ENCODE measurements at places on chromosomes 2 and 18. TPM values are rescaled to one million over a fixed set of nuclear protein-coding genes. Genes with fewer than 3 reads are reported as not detected.

Gene SCG2
- total RNA-seq: 4.4 TPM

Gene PLCL1
- total RNA-seq: not detected

Gene EHD3
- 8.3 TPM for total RNA-seq

Gene MOGAT1
- total RNA-seq: not detected

Gene PCARE
- total RNA-seq: not detected

Gene TFCP2L1
- 1.9 TPM for total RNA-seq

Gene RUFY4
- 0.44 TPM for total RNA-seq

Gene CNOT9
- total RNA-seq: 91.2 TPM

Gene APLF
- 3.7 TPM for total RNA-seq

Gene HRH4
- total RNA-seq: not detected

Gene POTEI
- 1.2 TPM for total RNA-seq

Gene PPIG
- 66.2 TPM for total RNA-seq

Gene IL1A
- 0.35 TPM for total RNA-seq

Gene CD8B2
- total RNA-seq: not detected

GRCh38 chr18:63505566-63506335 is 29.0 kb downstream of the SERPINB5 start:
- no peaks in the 10 kb centered on the region for H3K36me3 ChIP-seq
- no peaks in the 10 kb centered on the region for H3K27me3 ChIP-seq
- DNase-seq: peak; percentile 42
- no peak overlapping the region for H3K4me3 ChIP-seq
- peaks cover 2% of the 10 kb centered on the region for H3K4me1 ChIP-seq
- H3K27ac ChIP-seq: no peak overlapping the region

DNA sequence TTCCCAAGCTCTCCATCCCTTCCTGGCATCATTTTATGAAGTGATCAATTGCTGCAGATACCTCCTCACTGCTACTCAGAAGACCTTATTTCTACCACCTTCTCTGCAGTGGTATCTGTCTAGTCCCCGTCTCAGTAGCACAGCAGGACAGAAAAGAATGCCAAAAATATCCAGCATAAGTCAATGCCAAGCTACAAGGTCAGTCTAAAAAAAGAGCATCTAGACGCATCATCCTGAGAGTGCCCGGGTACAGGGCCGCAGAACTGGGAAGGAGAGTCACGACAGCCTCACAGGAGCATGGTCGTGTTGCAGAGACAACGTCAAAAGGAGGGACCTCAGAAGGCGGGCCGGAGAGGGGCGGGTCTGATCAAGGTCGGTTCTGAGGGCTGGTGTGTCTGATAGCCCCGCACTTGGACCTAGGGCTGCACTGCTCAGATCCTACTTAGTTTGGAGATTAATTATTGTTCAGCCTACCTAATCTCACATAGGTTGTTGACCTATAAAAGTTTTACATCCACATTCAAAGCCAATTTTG is 24.3 kb upstream of the SNTG2 start:
- no peak overlapping the region for H3K27ac ChIP-seq
- H3K36me3 ChIP-seq: no peaks in the 10 kb centered on the region
- H3K4me1 ChIP-seq: peaks cover 13% of the 10 kb centered on the region
- no peaks in the 10 kb centered on the region for H3K27me3 ChIP-seq

DNA sequence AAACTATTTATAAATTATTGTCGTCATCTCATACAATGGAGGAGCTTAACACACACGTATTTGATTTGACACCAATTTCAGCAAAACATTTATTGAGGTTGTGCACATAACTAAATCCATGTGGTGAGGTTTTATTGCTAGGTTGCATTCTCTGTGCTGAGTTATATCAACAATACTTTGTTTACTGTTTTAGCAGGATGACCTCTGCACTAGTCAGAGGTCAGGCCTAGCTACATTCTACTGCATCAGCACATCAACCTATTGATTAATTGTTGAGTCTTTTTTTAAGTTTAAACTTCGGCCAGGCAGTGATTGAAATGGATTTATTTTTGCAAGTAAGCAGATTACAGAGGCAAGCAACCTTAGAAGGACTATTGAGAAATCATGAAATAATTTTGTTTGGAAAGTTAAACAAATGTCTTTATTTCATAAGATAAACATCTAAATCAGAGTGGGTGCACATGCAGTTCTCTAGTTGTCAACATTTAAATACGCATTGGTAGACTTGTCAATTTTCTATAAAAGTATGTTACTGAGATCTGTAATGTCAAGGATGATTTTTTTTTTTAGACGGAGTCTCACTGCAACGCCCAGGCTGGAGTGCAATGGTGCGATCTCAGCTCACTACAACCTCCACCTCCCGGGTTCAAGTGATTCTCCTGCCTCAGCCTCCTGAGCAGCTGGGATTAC is 75.2 kb upstream of the CD28 start:
- DNase-seq: no peak
- H3K36me3 ChIP-seq: no peaks in the 10 kb centered on the region
- H3K4me1 ChIP-seq: no peaks in the 10 kb centered on the region
- H3K4me3 ChIP-seq: no peak overlapping the region

DNA sequence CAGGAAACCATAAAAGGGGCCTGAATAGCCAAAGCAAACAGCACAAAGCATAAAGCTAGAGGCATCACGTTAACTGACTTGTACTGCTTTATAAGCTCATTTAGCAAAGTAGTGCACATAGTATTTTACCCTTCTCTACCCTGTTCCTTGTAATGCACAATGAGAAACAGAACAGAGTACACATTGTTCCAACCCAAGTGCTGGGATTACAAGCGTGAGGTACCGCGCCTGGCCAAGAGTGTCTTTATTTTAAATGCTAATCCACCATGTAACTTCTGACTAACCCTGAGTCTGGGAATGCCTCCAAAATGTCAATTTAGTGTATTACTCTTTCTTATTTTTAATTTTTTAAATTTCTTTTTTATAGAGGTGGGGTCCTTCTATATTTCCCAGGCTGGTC is 46.4 kb upstream of the STON1 start:
- peaks cover 21% of the 10 kb centered on the region for H3K36me3 ChIP-seq
- H3K4me3 ChIP-seq: no peak overlapping the region
- H3K4me1 ChIP-seq: no peaks in the 10 kb centered on the region
- no peaks in the 10 kb centered on the region for H3K27me3 ChIP-seq
- DNase-seq: no peak

DNA sequence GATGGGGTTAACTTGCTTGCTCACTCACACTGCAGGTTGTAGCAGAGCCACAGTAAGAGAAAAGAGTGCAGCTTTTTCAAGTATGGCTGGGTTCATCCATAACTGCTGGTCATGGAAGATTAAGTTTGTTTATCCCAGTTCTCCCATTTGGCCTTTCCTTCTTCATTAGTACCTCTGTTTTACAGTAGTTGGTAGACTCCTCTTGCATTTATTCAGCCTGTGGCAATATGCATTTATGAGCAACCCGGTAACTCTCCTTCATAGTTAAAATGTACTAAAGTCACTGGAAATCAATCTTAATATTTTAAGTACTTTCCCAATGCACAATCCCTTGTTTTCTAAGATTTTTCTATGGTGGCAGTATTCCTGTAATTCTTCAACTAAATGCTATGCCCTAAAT is 14.0 kb downstream of the FTCDNL1 start:
- H3K27ac ChIP-seq: no peak overlapping the region
- H3K27me3 ChIP-seq: no peaks in the 10 kb centered on the region
- H3K4me1 ChIP-seq: no peaks in the 10 kb centered on the region
- no peak overlapping the region for H3K4me3 ChIP-seq

GRCh38 chr2:216596980-216597509 is 36.2 kb upstream of the IGFBP2 start:
- H3K27me3 ChIP-seq: no peaks in the 10 kb centered on the region
- no peak overlapping the region for H3K4me3 ChIP-seq
- no peak overlapping the region for H3K27ac ChIP-seq
- no peaks in the 10 kb centered on the region for H3K36me3 ChIP-seq

- no peak overlapping the region for H3K4me3 ChIP-seq
- H3K4me1 ChIP-seq: no peaks in the 10 kb centered on the region
- H3K27me3 ChIP-seq: no peaks in the 10 kb centered on the region
- no peak overlapping the region for H3K27ac ChIP-seq
- DNase-seq: no peak
- H3K36me3 ChIP-seq: no peaks in the 10 kb centered on the region
Measured at GRCh38 chr2:152114366-152114765, 15.5 kb upstream of the CACNB4 start.

DNA sequence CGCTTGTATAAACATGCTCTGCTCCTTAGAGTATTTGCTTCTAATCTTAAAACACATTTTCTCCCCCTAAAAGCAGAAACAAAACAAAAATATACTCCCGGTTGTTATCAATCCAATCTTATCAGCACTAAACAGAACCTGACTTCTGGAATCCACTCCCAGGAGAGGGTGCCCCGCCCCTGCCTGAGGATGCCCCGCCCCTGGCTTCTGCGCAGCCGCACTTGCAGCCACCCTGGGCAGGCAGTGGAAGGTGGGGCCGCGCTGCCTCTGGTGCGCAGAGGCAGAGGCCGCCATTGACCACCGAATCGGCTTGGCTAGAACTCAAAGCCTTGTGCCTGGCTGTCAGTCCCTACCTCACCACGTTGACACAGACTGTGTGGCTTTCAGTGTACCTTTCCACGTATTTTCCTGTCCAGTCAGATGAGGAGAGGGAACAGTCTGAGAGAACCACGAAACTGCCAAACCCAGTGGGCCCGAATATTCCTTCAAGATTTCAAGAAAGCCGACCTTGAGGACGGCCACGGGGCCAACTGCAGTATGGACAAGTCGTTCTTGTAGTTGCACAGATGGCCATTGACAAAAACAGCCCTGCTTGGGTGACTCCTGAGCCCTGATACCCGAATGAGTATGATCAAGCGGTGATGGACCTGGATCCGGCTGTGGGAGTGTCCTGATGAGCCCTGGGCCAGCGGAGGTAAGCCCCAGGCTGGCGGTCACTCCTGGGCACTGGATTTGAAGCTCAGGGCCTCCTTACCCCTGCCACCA is 46.2 kb upstream of the ARHGAP28 start:
- H3K4me1 ChIP-seq: peaks cover 2% of the 10 kb centered on the region
- H3K36me3 ChIP-seq: no peaks in the 10 kb centered on the region
- no peak overlapping the region for H3K27ac ChIP-seq
- peak; percentile 77 for DNase-seq
- no peak overlapping the region for H3K4me3 ChIP-seq

- H3K36me3 ChIP-seq: no peaks in the 10 kb centered on the region
- H3K27ac ChIP-seq: no peak overlapping the region
- H3K4me3 ChIP-seq: no peak overlapping the region
- H3K27me3 ChIP-seq: no peaks in the 10 kb centered on the region
- no peaks in the 10 kb centered on the region for H3K4me1 ChIP-seq
- DNase-seq: no peak
Measured at GRCh38 chr2:69680001-69680675, 36.6 kb upstream of the AAK1 start.

GRCh38 chr18:61261870-61262269 is 71.4 kb upstream of the CDH20 start:
- DNase-seq: no peak
- H3K27ac ChIP-seq: no peak overlapping the region
- H3K27me3 ChIP-seq: no peaks in the 10 kb centered on the region
- no peak overlapping the region for H3K4me3 ChIP-seq
- H3K36me3 ChIP-seq: peaks cover 17% of the 10 kb centered on the region

GRCh38 chr18:13387855-13388548 is 169.4 kb downstream of the LDLRAD4 start:
- H3K27ac ChIP-seq: no peak overlapping the region
- no peaks in the 10 kb centered on the region for H3K27me3 ChIP-seq
- no peak for DNase-seq
- no peak overlapping the region for H3K4me3 ChIP-seq
- no peaks in the 10 kb centered on the region for H3K36me3 ChIP-seq

DNA sequence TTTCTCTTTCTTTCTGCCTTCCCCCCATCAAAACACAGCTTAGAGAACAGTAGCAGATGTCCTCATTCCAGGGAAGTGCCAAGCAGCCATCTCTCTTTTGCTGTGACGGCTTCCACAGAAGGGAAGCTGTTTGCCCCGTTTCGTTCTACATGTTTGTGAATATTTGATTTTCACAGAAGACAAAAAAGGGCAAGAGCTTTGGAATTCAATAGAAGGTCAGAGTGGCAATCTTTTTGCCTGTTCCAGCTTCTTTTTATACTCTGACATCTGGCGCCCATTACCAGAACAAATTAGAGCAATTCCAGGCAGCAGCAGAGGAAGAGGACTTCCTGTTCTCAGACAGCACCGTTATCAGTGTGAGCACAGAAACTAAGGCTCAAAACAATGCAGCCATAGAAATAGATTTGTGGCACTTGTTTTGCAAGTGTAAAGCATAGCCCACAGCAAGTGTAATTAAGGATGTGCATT is 79.0 kb upstream of the CDH19 start:
- no peak overlapping the region for H3K27ac ChIP-seq
- no peaks in the 10 kb centered on the region for H3K27me3 ChIP-seq
- H3K4me1 ChIP-seq: peaks cover 2% of the 10 kb centered on the region
- peaks cover 34% of the 10 kb centered on the region for H3K36me3 ChIP-seq
- no peak overlapping the region for H3K4me3 ChIP-seq
- no peak for DNase-seq

DNA sequence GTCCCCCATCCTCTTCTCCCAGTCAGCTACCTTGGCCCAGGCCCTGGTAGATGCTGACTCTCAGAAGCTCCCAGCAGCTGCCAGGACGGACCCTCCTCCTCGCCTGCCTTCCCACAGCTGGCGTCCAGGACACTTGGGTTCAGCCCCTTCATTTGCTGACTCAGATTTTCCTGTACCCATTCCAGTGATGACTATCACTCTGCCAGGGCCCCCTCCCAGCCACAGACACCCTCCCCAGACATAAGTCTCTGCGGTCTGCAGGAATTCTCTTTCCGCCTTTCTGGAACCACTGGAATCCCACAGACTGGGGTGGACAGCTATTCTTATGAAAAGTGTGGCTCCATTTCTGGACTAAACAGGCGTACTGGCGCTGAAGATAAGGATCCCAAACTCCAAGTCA is 260.3 kb upstream of the EPAS1 start:
- no peaks in the 10 kb centered on the region for H3K36me3 ChIP-seq
- no peak overlapping the region for H3K27ac ChIP-seq
- no peaks in the 10 kb centered on the region for H3K27me3 ChIP-seq

GRCh38 chr2:203972066-203972465 is 35.5 kb downstream of the ICOS start:
- H3K27ac ChIP-seq: no peak overlapping the region
- no peaks in the 10 kb centered on the region for H3K27me3 ChIP-seq
- no peaks in the 10 kb centered on the region for H3K4me1 ChIP-seq

- H3K27ac ChIP-seq: no peak overlapping the region
- peaks cover 15% of the 10 kb centered on the region for H3K4me1 ChIP-seq
- no peak overlapping the region for H3K4me3 ChIP-seq
- peak; percentile 85 for DNase-seq
Measured at GRCh38 chr2:20584399-20585358, 66.2 kb downstream of the HS1BP3 start.

DNA sequence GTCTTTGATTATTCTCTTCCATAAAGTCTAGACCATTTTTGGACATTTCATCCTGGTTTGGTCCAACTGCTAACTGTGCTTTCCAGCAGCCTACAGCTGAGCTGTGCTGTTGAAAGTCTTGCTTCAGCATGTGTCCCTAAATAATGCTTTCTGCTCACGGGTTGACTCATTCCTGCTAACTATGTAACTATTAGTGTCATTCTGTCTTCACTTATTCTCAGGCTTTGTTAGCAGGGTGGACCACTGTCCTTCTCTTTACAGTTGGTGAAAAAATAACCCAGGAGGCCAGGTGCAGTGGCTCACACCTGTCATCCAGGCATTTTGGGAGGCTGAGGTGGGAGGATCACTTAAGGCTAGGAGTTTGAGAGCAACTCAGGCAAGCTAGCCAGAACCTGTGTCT is 8.9 kb downstream of the ADAM23 start:
- no peaks in the 10 kb centered on the region for H3K27me3 ChIP-seq
- no peak overlapping the region for H3K27ac ChIP-seq
- no peak overlapping the region for H3K4me3 ChIP-seq
- peaks cover 15% of the 10 kb centered on the region for H3K36me3 ChIP-seq
- DNase-seq: no peak

- no peak overlapping the region for H3K27ac ChIP-seq
- H3K4me3 ChIP-seq: no peak overlapping the region
Measured at GRCh38 chr2:35443087-35443486, 912.5 kb upstream of the CRIM1 start.
